NCI-H1105 treated with DMSO at 0.1 percent for 48 hours (cell line): ENCODE measurements at places on chromosomes 6 and 20.
A peak's percentile ranks its signal among the peaks of the same experiment; 100 is the strongest.

DNA sequence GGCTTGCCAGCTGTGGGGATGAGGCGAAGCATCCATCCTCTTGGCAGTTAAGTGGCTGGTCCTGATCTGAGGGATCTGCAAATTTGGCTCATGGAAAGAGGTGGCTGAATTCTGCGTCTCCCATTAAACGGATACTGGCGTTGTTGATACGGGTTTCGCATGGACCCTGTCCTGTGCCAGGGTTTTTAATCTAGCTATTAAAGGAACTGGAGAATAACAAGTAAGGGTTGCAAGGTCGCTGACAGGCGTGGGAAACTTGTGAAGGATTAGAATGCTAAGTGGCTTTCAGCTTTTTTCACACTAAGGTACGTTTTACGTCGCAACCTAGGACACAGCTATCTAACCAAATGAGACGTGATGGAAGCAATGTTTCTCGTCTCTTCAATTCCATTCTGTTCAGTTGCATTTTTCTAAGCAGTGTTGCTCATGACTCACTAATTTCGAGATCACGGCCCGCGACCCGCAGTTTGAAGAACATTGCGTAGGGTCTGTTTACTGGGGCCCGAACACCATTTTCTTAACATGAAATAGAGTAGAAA lies 852 bp downstream of the GMNN start:
- no peak for DNase-seq

DNA sequence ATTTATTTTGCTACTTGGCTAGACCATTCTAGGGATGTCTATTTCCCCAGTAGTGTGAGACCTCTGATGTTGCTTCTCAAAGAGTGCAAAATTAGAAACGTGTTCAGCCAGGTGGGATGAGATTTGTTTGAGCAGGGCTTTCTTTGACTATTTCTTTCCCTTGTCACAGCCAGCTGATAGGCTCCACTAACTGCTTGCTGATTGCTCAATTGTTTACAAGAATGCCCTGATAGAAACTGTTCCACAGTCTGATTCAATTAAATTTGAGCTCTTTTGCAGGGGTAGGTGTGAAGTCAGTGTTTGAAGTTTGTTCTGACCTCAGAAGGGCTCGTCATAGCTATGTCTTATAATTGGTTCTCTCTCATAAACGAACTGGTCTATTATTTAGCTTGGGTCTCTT lies 220.5 kb downstream of the FNDC1 start:
- no peak for DNase-seq

DNA sequence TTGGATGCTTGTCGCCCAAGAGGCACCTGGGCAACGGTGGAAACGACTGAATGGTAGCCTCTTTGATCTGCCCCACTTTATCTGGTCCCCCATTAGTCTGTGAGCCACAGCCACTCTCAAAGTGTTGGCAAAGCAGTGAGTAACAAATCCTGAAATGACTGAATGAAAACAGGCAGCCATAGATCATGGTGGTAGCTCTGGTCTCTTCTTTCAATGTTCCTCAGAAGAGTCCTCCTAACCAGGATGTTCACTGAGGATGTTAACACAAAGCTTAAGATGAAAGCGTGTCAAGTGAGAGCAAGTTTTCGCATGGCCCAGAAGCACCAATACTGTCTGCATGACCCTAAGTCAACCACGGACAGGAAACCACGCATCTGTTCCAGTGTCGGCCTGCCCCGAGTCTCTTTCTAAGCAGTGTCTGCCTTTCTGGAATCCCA lies 107.3 kb downstream of the IRF4 start:
- no peak for DNase-seq

GRCh38 chr6:126302191-126302590 lies 37.7 kb upstream of the CENPW start:
- DNase-seq = no peak

DNA sequence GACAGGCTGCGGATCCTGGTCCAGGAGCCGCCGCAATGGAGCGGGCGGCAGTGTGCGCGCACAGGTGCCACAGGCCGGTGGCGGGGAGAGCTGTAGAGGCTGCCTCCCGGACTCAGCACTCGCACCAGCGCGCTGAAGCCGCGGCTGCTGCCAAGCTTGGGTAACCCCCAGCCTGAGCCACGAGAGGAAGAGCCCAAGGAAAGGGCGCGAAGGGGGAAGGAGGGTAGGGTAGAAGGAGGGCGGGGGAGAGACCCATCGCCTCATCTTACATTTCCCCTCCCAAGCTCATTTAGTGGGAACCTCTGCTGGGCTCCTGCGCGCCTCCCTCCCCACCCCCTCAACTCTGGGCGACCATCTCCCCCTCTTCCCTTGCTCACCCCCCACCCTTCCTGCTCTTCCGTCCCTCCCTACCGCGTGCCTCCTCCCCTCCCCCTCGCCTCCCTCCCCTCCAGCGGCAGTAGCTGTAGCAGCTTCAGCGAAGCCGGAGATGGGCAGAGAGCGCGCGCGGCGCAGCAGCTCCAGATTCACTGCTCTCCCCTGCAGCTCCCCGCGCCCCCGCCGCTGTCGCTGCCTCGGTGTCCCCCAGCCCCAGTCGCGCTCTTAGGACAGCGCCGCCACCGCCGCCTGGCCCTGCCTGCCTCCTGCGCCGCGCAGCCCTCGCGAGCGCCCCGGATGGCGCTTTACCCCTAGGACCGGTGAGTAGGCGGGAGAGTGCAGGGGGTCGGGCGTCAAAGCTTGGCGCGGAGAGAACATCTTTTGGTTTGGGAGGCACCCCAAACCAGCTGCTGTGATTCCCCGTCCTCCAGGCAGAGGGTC lies at the start of gene FUT9:
Gene FUT9, plus strand, starts transcription at position 457 of the 816 bp plus-strand sequence. CDS start 187,182 bp downstream, outside the sequence.
- peak; percentile 96 for DNase-seq

- no peak for DNase-seq
Observed at GRCh38 chr20:22768266-22769178, 184.2 kb upstream of the FOXA2 start.

DNA sequence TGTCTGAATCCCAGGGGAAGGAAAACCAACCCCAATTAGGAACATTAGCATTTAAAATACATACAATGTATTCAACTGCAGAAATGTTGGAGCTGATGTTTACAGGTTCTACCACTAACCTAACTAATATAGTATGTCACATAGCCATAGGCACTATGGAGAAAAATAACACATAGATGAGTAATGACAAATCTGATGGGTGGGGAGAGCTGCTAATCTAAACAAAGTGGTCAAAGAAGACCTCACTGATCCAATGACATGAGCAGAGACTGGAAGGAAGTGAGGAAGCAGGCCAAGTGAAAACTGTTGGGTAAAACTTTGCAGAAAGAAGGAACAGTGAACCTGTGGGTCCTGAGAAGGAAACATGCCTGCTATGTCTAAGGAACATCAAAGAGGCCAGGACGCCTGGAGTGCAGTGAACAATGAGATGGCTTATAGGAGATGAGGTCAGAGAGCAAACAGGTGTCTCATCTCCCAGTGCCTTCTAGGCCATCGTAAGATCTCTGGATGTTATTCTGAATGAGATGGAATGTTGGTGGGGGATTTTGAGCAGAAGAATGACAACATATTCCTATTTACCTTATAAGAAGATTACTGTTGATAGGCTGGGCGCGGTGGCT lies 135.7 kb downstream of the ALDH8A1 start:
- no peak for DNase-seq

GRCh38 chr20:57263801-57264792 lies 2.3 kb downstream of the BMP7 start:
- DNase-seq = no peak

DNA sequence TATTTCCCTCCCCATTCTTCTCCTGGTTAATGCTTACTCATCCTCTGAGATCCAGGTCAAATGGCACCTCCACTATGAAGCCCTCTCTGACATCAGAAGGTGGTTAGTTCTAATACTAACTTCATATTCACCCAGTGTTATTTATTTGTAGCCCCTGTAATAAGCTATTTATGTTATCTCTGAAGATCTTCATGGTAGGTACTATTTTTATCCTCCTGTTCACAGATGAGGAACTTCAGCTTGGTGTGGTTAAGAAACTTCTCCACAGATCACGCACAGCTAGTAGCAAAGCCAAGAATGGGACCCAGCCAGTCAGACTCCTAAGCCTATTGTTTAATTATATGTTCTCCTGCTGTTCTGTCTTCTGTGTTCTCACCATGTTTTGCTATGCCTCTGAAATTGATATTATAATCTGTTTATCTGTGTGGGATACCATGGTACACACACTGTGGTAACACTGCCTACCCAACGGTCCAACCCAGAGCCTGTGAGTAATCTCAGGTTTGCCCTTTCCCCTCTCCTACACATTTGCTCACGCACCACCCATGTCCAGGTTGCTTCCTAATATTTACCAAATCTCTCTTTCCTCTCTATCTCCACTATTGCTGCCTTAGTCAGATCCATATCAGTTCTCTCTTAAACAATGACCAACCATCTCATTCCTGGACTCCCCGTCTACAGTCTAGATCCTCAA lies 98.4 kb downstream of the IPCEF1 start:
- DNase-seq = no peak
